ENCODE measurements at places on chromosomes 7 and 10.

- H3K27ac ChIP-seq: no peak overlapping the region
- H3K4me1 ChIP-seq: no peaks in the 10 kb centered on the region
- no peak overlapping the region for H3K4me3 ChIP-seq
Observed at GRCh38 chr7:69060516-69060915, 537.8 kb upstream of the AUTS2 start.

DNA sequence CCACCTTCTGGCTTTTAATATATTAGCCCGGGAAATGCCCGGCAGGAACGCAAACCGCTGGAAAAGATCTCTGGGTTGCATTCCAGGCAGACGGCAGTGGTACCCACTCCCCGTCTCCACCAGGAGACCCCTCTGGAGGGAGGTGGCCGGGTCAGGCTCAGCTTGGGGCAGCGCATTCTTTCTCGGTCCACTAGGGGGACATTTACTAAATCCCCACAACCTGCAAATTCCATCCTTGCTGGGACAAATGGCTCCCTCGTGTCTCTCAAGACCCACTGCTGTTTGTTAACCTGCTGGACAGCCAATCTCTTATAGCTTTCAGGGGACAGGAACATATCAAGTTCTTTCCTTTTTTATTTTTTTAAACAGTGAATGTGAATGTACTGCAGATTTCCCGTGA, 45.8 kb upstream of the CARD11 start:
- H3K36me3 ChIP-seq: no peaks in the 10 kb centered on the region
- H3K4me1 ChIP-seq: peaks cover 1% of the 10 kb centered on the region
- no peak overlapping the region for H3K27ac ChIP-seq
- no peaks in the 10 kb centered on the region for H3K27me3 ChIP-seq

- peak overlapping the region; percentile 49 for H3K4me3 ChIP-seq
- DNase-seq: no peak
- H3K4me1 ChIP-seq: peaks cover 7% of the 10 kb centered on the region
- no peak overlapping the region for H3K27ac ChIP-seq
Observed at GRCh38 chr10:7408291-7409044, 2.4 kb downstream of the SFMBT2 start.

DNA sequence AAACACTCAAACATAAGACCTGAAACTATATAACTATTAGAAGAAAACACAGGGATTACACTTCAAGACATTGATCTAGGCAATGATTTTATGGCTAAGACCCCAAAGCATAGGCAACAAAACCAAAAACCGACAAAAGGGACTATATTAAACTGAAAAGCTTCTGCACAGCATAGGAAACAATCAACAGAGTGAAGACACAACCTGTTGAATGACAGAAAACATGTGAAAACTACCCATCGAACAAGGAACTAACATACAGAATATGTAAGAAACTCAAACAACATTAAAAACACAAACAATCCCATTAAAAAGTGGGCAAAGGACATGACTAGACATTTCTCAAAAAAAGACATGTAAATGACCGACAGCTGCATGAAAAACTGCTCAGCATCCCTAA, 109.0 kb downstream of the ALOX5 start:
- H3K27ac ChIP-seq: no peak overlapping the region
- H3K4me3 ChIP-seq: no peak overlapping the region
- no peak for DNase-seq

- H3K27ac ChIP-seq: no peak overlapping the region
- no peak for DNase-seq
- no peaks in the 10 kb centered on the region for H3K4me1 ChIP-seq
- no peak overlapping the region for H3K4me3 ChIP-seq
Observed at GRCh38 chr10:17637869-17638268, 6.1 kb upstream of the STAM start.

DNA sequence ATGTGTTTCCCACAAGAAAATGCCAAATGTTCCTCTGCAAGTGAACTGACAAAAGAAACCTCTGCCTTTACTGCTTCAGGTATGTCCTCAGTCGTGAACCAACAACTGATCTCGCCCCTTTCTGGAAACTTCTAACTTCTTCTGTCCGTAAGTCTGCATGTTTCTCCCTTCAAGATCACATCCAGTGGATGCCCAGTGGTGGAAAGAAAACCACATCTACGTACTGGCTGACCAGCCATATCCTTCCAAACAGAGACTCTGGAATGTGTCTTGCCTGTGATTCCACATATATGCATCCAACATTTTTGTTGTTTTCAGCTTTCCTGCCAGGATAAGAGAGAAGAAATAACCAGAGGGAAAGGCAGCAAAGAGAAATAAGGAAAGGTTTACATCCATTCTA, 152.7 kb downstream of the GLI3 start:
- no peaks in the 10 kb centered on the region for H3K4me1 ChIP-seq
- no peak overlapping the region for H3K4me3 ChIP-seq
- H3K36me3 ChIP-seq: no peaks in the 10 kb centered on the region
- peaks cover 24% of the 10 kb centered on the region for H3K27me3 ChIP-seq
- no peak for DNase-seq

DNA sequence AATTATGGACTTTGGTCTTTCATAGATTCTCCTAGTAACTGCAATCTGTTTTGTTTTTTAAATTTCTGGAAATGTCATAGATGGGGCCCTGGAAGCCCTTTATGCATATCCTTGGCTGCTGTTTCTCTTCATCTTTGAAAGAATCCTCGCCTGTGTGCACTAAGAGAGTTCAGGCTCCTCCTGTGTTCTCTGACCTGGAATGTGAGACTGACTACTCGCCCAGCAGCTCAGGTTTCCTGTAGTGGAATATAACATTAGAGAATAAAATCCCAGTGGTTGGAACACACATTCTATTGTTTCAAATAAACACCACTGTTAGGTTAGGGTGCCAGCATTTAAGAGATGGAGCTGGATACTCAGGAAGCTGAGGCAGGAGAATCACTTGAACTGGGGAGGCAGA, 56.3 kb downstream of the WDFY4 start:
- no peak overlapping the region for H3K27ac ChIP-seq
- no peak for DNase-seq
- H3K4me1 ChIP-seq: no peaks in the 10 kb centered on the region
- no peaks in the 10 kb centered on the region for H3K27me3 ChIP-seq

DNA sequence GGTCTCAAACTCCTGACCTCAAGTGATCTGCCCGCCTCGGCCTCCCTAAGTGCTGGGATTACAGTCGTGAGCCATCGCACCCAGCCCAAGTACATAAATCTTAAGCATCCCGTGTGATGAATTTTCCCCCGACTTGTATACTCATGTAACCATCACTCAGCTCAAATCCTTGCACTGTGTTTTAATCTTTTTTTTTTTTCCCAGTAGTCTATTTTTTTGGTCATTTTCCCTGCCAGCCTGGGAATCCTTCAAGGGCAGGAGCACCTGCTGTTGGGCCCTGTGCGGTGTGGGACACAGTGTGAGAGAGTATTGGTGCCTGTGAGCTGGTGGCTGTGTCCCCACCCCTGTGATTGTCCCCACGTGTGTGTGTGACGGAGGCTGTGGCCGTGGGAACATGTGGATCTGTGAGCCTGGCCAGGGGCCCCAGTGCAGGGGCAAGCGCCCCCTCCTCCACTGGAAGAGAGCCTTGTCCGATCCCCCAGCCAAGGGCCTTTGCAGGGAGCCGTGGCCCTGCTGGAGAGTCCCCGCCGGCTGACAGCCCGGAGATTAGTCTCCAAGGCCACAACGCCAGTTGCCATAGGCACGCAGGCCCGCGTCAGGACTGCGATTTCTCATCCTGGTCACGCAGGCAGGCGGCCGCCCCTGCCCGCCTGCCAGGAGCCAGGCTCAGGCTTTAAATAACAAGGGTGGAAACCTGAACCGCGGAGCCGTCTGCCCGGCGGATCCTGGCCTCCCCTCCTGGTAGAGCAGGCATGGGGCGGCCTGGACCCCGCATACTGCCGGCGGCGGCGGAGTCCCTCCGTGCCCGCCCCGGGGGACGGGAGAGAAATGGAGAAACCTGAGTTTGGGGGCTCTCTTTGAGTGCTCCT, 26.5 kb downstream of the GTF2IRD1 start:
- DNase-seq: peak; percentile 41
- no peaks in the 10 kb centered on the region for H3K36me3 ChIP-seq
- H3K4me1 ChIP-seq: 0 out of 2 replicates have a peak, but pooled peaks cover 4% of the 10 kb centered on the region
- H3K27ac ChIP-seq: no peak overlapping the region
- H3K27me3 ChIP-seq: no peaks in the 10 kb centered on the region
- H3K4me3 ChIP-seq: no peak overlapping the region

GRCh38 chr7:32150589-32150988, 80.4 kb upstream of the PDE1C start:
- no peaks in the 10 kb centered on the region for H3K4me1 ChIP-seq
- no peaks in the 10 kb centered on the region for H3K27me3 ChIP-seq
- no peaks in the 10 kb centered on the region for H3K36me3 ChIP-seq
- no peak overlapping the region for H3K4me3 ChIP-seq
- no peak for DNase-seq
- no peak overlapping the region for H3K27ac ChIP-seq

GRCh38 chr7:45601816-45602540, 27.8 kb downstream of the ADCY1 start:
- no peak for DNase-seq
- no peak overlapping the region for H3K27ac ChIP-seq
- no peak overlapping the region for H3K4me3 ChIP-seq
- H3K36me3 ChIP-seq: no peaks in the 10 kb centered on the region
- H3K4me1 ChIP-seq: no peaks in the 10 kb centered on the region

DNA sequence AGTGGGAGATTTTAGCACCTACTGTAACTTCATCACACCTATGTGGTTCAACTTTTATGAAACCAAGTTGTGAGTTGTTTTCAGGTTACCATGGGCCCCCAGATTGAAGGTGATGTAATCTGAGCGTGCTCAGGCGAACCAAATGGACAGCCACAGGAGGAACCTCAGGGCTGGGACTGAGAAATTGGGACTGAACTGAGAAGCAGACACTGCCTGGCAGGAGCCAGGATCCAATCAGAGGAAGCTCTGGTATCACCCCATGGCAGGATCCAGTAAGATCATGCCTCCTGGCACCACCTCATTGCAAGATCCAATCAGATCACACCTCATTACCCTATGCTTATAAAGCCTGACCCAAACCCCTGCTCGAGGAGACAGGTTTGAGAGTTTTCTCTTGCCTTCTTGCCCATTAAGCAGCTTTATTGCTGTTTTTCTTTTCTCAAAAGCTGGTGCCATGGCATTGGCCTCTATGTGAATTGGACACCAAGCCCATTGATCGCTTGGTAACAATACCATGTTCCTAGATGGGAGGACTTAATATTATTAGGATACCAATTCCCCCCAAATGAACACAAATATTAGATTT, 43.2 kb upstream of the GDF10 start:
- no peaks in the 10 kb centered on the region for H3K27me3 ChIP-seq
- no peak overlapping the region for H3K4me3 ChIP-seq
- no peak for DNase-seq
- H3K27ac ChIP-seq: no peak overlapping the region

- no peak overlapping the region for H3K4me3 ChIP-seq
- DNase-seq: no peak
- H3K36me3 ChIP-seq: no peaks in the 10 kb centered on the region
- peaks cover 2% of the 10 kb centered on the region for H3K4me1 ChIP-seq
Observed at GRCh38 chr10:126549344-126549743, 121.1 kb downstream of the C10orf90 start.

DNA sequence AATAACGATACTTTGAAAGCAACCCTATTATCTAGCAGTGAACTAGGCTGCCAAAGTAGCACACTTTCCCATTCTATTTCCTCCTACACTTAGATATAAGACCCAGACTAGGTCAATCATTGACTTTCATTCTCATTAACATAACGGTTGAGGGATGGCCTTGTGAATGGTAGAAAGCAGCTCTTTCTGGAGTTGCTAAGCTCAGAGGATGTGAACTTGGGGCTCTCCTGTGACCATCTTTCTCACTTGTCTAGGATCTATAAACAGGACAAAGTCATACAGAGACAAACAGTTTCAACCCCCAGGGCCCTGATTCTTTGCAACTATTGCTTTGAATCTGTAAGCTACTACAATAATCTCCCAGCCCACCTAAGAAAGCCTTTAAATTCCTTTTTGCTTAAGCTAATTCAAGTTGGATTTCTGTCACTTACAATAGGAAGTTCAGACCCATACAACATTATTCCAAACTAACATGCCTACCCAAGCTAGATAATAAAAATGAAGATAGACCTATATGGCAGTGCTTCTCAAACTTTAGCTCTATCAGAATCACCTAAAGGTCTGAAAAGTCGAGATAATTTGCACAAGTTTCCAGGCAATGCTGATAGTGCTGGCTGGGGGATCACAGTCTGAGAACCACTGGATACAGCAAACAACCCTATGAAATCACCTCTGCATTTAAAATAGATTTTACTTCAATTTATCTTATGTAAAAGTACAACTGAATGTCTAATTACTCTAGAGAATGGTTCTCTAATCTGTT, 16.7 kb downstream of the P4HA1 start:
- no peaks in the 10 kb centered on the region for H3K36me3 ChIP-seq
- DNase-seq: no peak
- H3K4me3 ChIP-seq: no peak overlapping the region

GRCh38 chr7:87475359-87476178, at the start of gene ABCB4:
ABCB4 (minus strand) TSS chr7:87475680; CDS start chr7:87475465, 215 bp downstream.
- no peak for DNase-seq
- no peak within 1 kb of the TSS for H3K27ac ChIP-seq
- no peaks in the 10 kb centered on the region for H3K36me3 ChIP-seq
- H3K27me3 ChIP-seq: peaks cover 7% of the 10 kb centered on the region
- peak within 1 kb of the TSS; percentile 34 for H3K4me3 ChIP-seq

DNA sequence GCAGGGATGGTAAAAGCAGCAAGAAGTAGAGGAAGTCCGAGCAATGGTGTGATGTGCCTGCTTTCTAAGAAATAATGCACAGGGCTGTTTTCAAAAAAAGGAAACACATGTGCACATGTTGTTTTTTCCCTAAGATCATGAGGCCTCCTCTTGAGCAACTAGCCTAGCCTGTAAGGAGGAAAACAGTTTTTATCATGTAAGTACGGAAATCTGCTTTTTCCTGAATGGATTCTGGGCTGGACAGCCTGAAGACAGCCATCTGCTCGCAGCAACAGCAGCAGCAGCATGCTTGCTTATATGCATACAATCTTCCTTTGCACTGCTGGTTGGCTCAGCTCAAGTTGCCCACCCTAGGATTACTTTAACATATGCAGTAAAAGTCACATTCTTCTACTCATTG, 87.1 kb downstream of the HIBADH start:
- H3K27me3 ChIP-seq: no peaks in the 10 kb centered on the region
- H3K36me3 ChIP-seq: no peaks in the 10 kb centered on the region
- no peak overlapping the region for H3K4me3 ChIP-seq
- no peaks in the 10 kb centered on the region for H3K4me1 ChIP-seq

GRCh38 chr10:110268971-110269370, 35.7 kb downstream of the SMNDC1 start:
- H3K4me3 ChIP-seq: no peak overlapping the region
- H3K36me3 ChIP-seq: no peaks in the 10 kb centered on the region
- no peak for DNase-seq
- H3K4me1 ChIP-seq: no peaks in the 10 kb centered on the region
- H3K27ac ChIP-seq: no peak overlapping the region
- no peaks in the 10 kb centered on the region for H3K27me3 ChIP-seq

GRCh38 chr7:122974229-122974628, 21.3 kb downstream of the TAS2R16 start:
- no peaks in the 10 kb centered on the region for H3K27me3 ChIP-seq
- no peak overlapping the region for H3K27ac ChIP-seq
- no peaks in the 10 kb centered on the region for H3K36me3 ChIP-seq
- DNase-seq: no peak
- H3K4me3 ChIP-seq: no peak overlapping the region
- peaks cover 3% of the 10 kb centered on the region for H3K4me1 ChIP-seq

All from iPS DF 6.9 (cell line).